Natural killer cell (primary cell): ENCODE measurements at places on chromosomes 6 and 20. TPM values are rescaled to one million over a fixed set of nuclear protein-coding genes. Genes with fewer than 3 reads are reported as not detected.

Gene ENTPD6
- 41.4 TPM for total RNA-seq

Gene HAO1
- not detected for total RNA-seq

DNA sequence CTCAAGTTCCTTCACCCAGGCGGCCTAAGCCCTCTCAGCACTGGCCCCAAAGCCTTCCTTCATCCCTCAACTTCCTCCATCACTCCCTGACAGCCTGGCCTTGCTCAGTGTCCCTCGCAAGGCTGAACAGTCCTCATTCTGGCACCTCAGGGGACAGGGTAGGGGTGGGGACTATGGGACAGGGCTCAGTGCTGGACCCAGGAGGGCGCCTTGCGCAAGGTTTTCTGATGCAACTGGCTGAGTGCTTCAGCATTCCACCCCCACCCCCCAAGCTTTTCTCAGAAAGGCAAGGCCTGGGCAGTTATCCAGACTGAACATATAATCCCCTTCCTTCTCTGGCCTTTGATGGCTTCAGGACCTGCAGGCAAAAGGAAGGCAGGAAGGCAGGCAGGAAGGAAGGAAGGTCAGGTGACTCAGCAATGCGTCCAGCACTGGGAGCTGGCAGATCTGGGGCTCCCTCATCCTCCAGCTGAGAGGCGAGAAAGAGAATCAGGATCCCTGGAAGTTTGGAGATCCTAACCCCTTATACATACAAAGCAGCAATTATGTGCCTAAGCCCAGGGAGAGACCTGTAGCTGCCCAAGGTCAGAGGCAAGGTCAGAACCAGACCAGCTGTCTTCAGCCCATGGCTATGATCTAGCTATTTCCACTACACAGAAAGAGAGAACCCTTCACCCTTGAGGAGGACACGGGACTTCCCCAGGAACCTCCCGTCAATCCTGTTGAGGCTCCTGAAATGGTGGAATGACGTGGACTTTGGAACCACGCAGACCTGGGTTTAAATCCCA is 8.6 kb upstream of the TRIB3 start:
- H3K27me3 ChIP-seq: no peaks in the 10 kb centered on the region
- no peak overlapping the region for H3K27ac ChIP-seq
- no peak overlapping the region for H3K4me3 ChIP-seq
- H3K4me1 ChIP-seq: peaks cover 4% of the 10 kb centered on the region
- DNase-seq: no peak
- no peaks in the 10 kb centered on the region for H3K36me3 ChIP-seq

DNA sequence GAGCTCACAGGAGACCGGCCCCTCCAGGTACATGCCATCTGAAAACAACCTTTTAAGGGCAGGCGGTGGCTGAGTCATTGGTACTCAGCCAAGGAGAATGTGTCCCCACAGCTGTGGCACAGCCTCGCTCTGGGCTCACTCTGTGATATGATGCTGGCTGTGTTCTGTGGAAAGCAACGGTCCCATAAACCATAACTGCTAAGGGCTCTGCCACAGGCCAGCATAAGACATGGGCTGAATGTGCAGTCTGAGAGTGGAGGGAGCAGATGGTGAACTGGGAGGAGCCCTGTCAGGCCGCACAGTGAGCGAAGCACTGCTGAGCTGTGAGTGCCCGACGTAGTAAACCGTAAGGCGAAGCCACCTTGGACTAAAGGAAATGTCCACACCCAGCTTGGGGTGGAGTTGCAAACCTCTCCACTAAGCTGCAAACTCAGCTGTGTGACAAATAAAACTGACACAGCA is 375.8 kb downstream of the THBS2 start:
- no peaks in the 10 kb centered on the region for H3K36me3 ChIP-seq
- DNase-seq: peak; percentile 19
- H3K27ac ChIP-seq: peak overlapping the region; percentile 90

DNA sequence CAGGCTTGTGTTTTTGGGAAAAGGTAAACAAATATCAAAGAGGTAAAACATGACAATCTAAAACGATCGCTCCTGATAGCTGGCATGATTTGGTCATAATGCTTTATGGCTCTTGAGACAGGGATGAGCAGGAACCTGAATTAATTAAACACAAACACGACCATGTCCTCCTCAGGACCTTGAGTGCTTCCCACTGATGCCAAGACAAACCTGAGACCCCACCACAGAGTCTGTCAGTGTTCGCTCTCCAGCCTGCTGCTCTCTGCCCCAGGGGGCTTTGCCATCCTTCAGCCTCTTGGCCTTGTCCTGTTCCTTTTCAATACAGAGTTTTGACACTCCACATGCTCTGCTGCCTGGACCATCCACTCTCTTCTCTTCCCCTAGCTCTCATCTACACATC is 119.4 kb downstream of the MAN1A1 start:
- H3K27ac ChIP-seq: no peak overlapping the region
- peaks cover 3% of the 10 kb centered on the region for H3K36me3 ChIP-seq
- DNase-seq: no peak
- no peaks in the 10 kb centered on the region for H3K4me1 ChIP-seq
- no peak overlapping the region for H3K4me3 ChIP-seq

Gene REV3L
- total RNA-seq: 18.1 TPM

- H3K27ac ChIP-seq: peak overlapping the region; percentile 4
- H3K27me3 ChIP-seq: no peaks in the 10 kb centered on the region
- H3K36me3 ChIP-seq: no peaks in the 10 kb centered on the region
- no peak overlapping the region for H3K4me3 ChIP-seq
Measured at GRCh38 chr6:144302701-144303372, 17.7 kb downstream of the UTRN start.

- no peaks in the 10 kb centered on the region for H3K27me3 ChIP-seq
- no peak for DNase-seq
- H3K27ac ChIP-seq: no peak overlapping the region
- no peaks in the 10 kb centered on the region for H3K4me1 ChIP-seq
- no peak overlapping the region for H3K4me3 ChIP-seq
- H3K36me3 ChIP-seq: peaks cover 20% of the 10 kb centered on the region
Measured at GRCh38 chr20:38021087-38021772, 12.0 kb downstream of the TTI1 start.

Gene NKX2-2
- total RNA-seq: not detected

GRCh38 chr6:118918329-118918725 is 16.6 kb downstream of the MCM9 start:
- no peak for DNase-seq
- no peak overlapping the region for H3K4me3 ChIP-seq
- no peaks in the 10 kb centered on the region for H3K27me3 ChIP-seq
- peaks cover 68% of the 10 kb centered on the region for H3K36me3 ChIP-seq
- H3K27ac ChIP-seq: no peak overlapping the region

- no peak for DNase-seq
- no peaks in the 10 kb centered on the region for H3K27me3 ChIP-seq
- H3K4me1 ChIP-seq: peaks cover 45% of the 10 kb centered on the region
- H3K27ac ChIP-seq: no peak overlapping the region
- H3K4me3 ChIP-seq: no peak overlapping the region
Measured at GRCh38 chr20:17666481-17666880, 15.6 kb downstream of the RRBP1 start.

GRCh38 chr6:137036566-137037300 is 8.0 kb downstream of the IL20RA start:
- no peak for DNase-seq
- H3K4me1 ChIP-seq: peaks cover 17% of the 10 kb centered on the region
- no peaks in the 10 kb centered on the region for H3K36me3 ChIP-seq
- H3K4me3 ChIP-seq: no peak overlapping the region
- H3K27me3 ChIP-seq: peaks cover 63% of the 10 kb centered on the region
- no peak overlapping the region for H3K27ac ChIP-seq

Gene OR10C1
- total RNA-seq: not detected

DNA sequence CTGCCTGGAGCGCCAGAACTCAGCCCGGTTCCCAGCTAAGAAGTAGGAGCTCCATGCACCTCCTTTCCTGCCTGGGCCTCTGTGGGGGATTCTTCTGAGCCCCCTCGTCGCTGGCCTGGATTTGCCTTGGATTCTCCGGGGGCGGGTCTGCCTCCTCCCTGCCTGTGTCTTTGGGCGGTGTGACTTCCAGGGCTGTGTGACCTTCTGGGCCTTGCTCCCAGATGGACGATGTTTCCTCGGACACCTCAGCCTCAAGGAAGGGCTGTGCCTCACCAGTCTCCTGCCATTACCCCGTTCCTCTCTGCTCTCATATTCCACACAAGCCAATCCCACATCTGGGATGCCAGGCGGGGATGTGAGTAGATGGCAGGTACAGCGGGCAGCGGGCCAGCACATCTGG is 76.8 kb downstream of the ERMARD start:
- no peak for DNase-seq
- no peaks in the 10 kb centered on the region for H3K36me3 ChIP-seq
- no peak overlapping the region for H3K4me3 ChIP-seq
- H3K4me1 ChIP-seq: peaks cover 7% of the 10 kb centered on the region
- peaks cover 7% of the 10 kb centered on the region for H3K27me3 ChIP-seq
- H3K27ac ChIP-seq: no peak overlapping the region

DNA sequence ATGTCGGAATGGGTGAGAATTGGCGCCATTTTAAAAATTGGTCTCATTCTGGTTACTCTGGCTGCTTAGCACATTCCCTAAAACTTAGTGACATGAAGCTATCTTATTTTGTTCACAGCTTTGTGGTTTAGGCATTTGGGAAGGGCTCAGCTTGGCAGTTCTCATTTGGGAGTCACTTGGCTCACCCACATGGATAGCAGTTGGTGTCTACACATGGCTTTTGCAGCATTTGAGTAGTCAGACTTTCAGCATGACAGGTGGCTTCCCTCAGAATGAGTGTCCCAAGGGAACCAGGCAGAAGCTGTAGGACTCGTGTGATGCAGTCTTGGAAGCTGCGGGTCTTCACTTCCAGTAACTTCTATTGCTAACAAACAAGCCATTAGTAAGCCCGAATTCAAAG is 64.6 kb downstream of the UST start:
- H3K36me3 ChIP-seq: no peaks in the 10 kb centered on the region
- no peak overlapping the region for H3K4me3 ChIP-seq
- H3K4me1 ChIP-seq: peaks cover 21% of the 10 kb centered on the region
- H3K27ac ChIP-seq: no peak overlapping the region
- DNase-seq: no peak

DNA sequence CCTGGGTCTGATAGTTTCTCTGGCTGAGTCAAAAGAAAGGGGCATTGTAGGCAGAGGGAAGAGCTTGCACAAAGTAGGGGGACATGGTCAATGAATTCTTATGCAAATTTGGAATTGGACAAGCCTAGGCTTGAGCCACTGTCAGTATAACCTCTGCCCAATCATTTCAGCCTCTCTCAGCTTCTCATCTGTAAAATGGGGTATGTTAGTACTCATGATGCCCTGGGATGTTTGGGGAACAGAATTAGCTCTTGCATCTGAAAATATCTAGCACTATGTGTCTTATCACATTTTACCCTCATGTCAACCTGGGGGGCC is 148.6 kb downstream of the DHX35 start:
- H3K36me3 ChIP-seq: no peaks in the 10 kb centered on the region
- no peaks in the 10 kb centered on the region for H3K4me1 ChIP-seq
- no peak overlapping the region for H3K27ac ChIP-seq
- peaks cover 3% of the 10 kb centered on the region for H3K27me3 ChIP-seq
- DNase-seq: no peak

Gene SLC16A10
- 0.53 TPM for total RNA-seq

Gene TAAR9
- total RNA-seq: not detected

Gene SOX12
- total RNA-seq: 4.6 TPM

Gene HLA-DPA1
- total RNA-seq: 73.5 TPM

Gene LY86
- 2.0 TPM for total RNA-seq

Gene TINAG
- not detected for total RNA-seq

DNA sequence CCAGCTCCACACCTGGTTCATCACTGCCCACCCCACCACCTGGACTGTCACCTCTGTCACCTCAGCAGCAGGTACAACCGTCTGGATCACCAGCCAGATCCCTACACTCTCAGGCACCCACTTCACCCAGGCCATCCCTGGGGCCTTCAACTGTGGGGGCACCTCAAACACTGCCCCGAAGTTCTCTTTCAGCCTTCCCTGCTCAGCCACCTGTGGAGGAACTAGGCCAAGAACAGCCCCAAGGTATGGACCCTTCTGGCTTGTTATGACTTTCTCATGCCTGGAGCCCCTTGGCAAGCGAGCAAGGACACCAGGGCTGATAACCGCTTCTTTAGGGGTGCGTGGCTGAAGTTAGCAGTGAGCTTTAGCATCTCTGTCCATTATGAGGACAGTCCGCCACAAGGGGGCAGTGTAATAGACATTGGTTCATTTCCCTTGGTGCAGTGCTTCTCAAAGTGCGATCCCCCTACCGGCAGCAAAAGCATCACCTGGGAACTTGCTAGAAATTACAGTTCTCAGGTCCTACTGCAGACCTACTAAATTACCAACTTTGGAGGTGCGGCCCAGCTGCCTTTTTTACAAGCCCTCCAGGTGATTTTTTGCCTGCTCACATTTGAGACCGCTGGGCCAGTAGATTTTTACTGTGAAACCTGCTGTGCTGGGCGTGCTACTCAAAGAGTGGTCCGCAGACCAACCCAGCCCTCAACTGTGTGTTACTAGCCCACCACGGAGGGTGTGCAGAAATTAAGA is 32.5 kb downstream of the PNPLA1 start:
- peaks cover 6% of the 10 kb centered on the region for H3K4me1 ChIP-seq
- peak; percentile 82 for DNase-seq
- H3K36me3 ChIP-seq: no peaks in the 10 kb centered on the region

DNA sequence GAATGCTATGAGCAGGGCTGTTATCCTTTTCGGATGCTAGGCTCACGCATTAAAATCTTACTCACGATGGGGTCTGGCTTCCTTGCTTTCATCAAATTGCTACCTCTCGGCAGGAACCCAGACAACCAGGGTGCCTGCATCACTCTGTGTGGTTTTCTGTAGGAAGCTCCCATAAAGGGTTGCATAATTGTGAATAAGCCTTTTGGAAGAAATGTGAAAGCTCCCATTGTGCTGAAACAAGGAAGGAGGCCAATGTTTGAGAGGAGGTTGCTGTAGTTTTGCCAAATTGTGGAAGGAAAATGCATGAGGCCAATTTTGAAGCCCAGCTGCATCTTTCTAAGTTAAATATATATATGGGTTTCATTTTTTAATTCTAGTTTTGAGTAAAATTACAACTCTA is 615.5 kb downstream of the C6orf118 start:
- H3K27me3 ChIP-seq: no peaks in the 10 kb centered on the region
- H3K36me3 ChIP-seq: no peaks in the 10 kb centered on the region
- no peak for DNase-seq
- H3K4me3 ChIP-seq: no peak overlapping the region

Gene SLC44A4
- not detected for total RNA-seq

GRCh38 chr20:25061103-25061799 is 3.3 kb upstream of the ACSS1 start:
- no peaks in the 10 kb centered on the region for H3K36me3 ChIP-seq
- peaks cover 31% of the 10 kb centered on the region for H3K4me1 ChIP-seq
- no peaks in the 10 kb centered on the region for H3K27me3 ChIP-seq
- H3K4me3 ChIP-seq: no peak overlapping the region
- DNase-seq: no peak

- H3K27ac ChIP-seq: peak overlapping the region; percentile 68
- DNase-seq: peak; percentile 80
- peaks cover 57% of the 10 kb centered on the region for H3K4me1 ChIP-seq
- H3K27me3 ChIP-seq: no peaks in the 10 kb centered on the region
Measured at GRCh38 chr6:6610031-6610591, 21.6 kb downstream of the LY86 start.

- no peak overlapping the region for H3K27ac ChIP-seq
- no peaks in the 10 kb centered on the region for H3K27me3 ChIP-seq
- H3K4me1 ChIP-seq: no peaks in the 10 kb centered on the region
- no peak overlapping the region for H3K4me3 ChIP-seq
Measured at GRCh38 chr6:161961796-161962195, 687.9 kb upstream of the AGPAT4 start.

- DNase-seq: no peak
- H3K27me3 ChIP-seq: no peaks in the 10 kb centered on the region
- peaks cover 2% of the 10 kb centered on the region for H3K4me1 ChIP-seq
- H3K36me3 ChIP-seq: no peaks in the 10 kb centered on the region
- H3K4me3 ChIP-seq: no peak overlapping the region
Measured at GRCh38 chr6:47247227-47247797, 62.4 kb downstream of the TNFRSF21 start.

GRCh38 chr6:111865909-111866546 is 7.2 kb downstream of the FYN start:
- H3K27ac ChIP-seq: no peak overlapping the region
- no peaks in the 10 kb centered on the region for H3K27me3 ChIP-seq
- peaks cover 65% of the 10 kb centered on the region for H3K4me1 ChIP-seq
- H3K36me3 ChIP-seq: peaks cover 3% of the 10 kb centered on the region
- no peak overlapping the region for H3K4me3 ChIP-seq
